Airway epithelial cell (primary cell): ENCODE measurements at places on chromosomes 13 and 19. TPM values are rescaled to one million over a fixed set of nuclear protein-coding genes. Genes with fewer than 3 reads are reported as not detected.

The NKG7 gene
- total RNA-seq: not detected in 2 replicates

The RFPL4AL1 gene
- not detected in 2 replicates for total RNA-seq

The CD37 gene
- not detected in 2 replicates for total RNA-seq

The ZNF565 gene
- total RNA-seq: 1.9 TPM in 2 replicates

The EPSTI1 gene
- 0.98 and 1.1 TPM in 2 replicates for total RNA-seq

The TRIM13 gene
- total RNA-seq: 17.8 and 23.6 TPM in 2 replicates

The GPR12 gene
- not detected in 2 replicates for total RNA-seq

The LILRB5 gene
- not detected in 2 replicates for total RNA-seq

The TFDP1 gene
- total RNA-seq: 64.1 and 85.5 TPM in 2 replicates

The SERPINE3 gene
- not detected in 2 replicates for total RNA-seq

The ZNF525 gene
- total RNA-seq: 3.7 and 4.8 TPM in 2 replicates

The ZNF616 gene
- total RNA-seq: 3.5 and 5.6 TPM in 2 replicates

The SIGLEC12 gene
- not detected in 2 replicates for total RNA-seq

The CD79A gene
- total RNA-seq: not detected in 2 replicates

The IGFL1 gene
- total RNA-seq: 0.37 and 0.85 TPM in 2 replicates

The LAIR1 gene
- total RNA-seq: not detected in 2 replicates
